ENCODE measurements at places on chromosomes 1 and 21. TPM values are rescaled to one million over a fixed set of nuclear protein-coding genes. Genes with fewer than 3 reads are reported as not detected.
A peak's percentile ranks its signal among the peaks of the same experiment; 100 is the strongest.

The POGZ gene
- 113 TPM for polyA plus RNA-seq

The TSPAN1 gene
- polyA plus RNA-seq = 51.5 TPM

The HSD3B1 gene
- 0.50 TPM for polyA plus RNA-seq

The CD244 gene
- polyA plus RNA-seq = 0.20 TPM

The CYP2J2 gene
- 1.4 TPM for polyA plus RNA-seq

- peak; percentile 71 for DNase-seq
Observed at GRCh38 chr1:5847013-5847659, 145.1 kb downstream of the NPHP4 start.

DNA sequence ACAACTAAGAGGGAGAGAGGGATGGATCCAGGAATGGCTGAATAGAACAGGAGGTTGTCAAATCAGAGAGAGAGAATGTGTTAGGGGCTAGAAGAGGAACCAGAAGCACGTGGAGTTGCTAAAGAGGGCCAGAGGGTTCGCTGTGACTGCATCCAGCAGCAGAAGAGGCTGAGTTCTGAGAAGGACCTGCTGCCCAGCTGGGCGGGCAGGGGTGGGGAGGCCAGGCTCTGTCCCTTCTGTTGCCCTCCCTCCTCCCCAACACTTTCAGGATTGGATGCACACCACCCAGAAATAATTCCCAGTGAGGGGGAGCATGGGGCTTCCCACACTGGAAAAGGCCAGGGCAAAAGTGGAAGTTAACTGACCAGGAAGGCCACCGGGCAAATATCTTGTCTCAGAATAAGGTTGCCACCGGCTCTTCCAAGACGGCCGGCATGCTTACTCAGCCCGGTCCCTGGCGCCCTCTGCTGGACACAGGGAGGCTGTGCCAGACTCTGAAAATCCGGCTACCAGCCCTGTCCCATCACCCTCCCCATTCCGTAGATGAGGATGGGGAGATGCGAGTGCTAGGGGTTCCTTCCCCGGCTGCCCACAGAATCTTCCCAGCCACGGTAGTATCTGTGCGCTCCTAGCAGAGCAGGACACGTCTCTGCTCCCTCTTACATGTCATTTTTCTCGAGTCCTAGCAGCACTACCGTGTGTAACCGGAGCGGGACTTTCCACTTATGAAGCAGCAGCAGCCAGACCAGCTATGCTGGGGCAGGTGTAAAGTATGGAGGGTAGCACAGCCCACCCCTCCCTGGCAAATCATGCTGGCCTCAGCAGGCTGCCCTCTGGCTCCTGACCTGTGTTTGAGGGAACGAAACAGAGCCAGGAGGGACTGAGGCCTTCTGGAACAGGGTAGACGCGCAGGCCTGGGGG, 46.8 kb upstream of the A3GALT2 start:
- no peak for DNase-seq

- DNase-seq = no peak
Observed at GRCh38 chr1:37234941-37235418, 200.7 kb upstream of the GRIK3 start.

GRCh38 chr1:179951383-179952144, 3.0 kb upstream of the CEP350 start:
- DNase-seq = no peak

All from renal cortex interstitium (tissue), 15 donors.